ENCODE measurements at places on chromosomes 12 and 14. TPM values are rescaled to one million over a fixed set of nuclear protein-coding genes. Genes with fewer than 3 reads are reported as not detected.

Gene CDH24
- 13.9 TPM for total RNA-seq

Gene NRL
- 0.56 TPM for total RNA-seq

Gene MSRB3
- 42.1 TPM for total RNA-seq

Gene GRIN2B
- not detected for total RNA-seq

Gene MGP
- total RNA-seq: 56.4 TPM

Gene TEX22
- total RNA-seq: 0.13 TPM

Gene ARHGEF25
- 5.3 TPM for total RNA-seq

Gene KRT71
- total RNA-seq: not detected

Gene DPPA3
- total RNA-seq: not detected

Gene ZC2HC1C
- 0.99 TPM for total RNA-seq

Gene SLC38A2
- 674 TPM for total RNA-seq

Gene FKBP3
- total RNA-seq: 36.6 TPM

Gene MFAP5
- 0.25 TPM for total RNA-seq

Gene ZBTB39
- total RNA-seq: 7.4 TPM

Gene HRK
- not detected for total RNA-seq

Gene HOXC6
- not detected for total RNA-seq

Gene MYBPC1
- total RNA-seq: not detected

Gene DACT1
- 0.40 TPM for total RNA-seq

Gene COA8
- total RNA-seq: 19.3 TPM

Gene POLE2
- 18.2 TPM for total RNA-seq

Gene NGB
- not detected for total RNA-seq

Gene REC8
- 4.1 TPM for total RNA-seq

Gene IRAK4
- 13.1 TPM for total RNA-seq

Gene DENND5B
- total RNA-seq: 7.8 TPM

Gene ACVRL1
- total RNA-seq: 664 TPM

Gene ADCY4
- 41.8 TPM for total RNA-seq

Gene SLC17A8
- not detected for total RNA-seq

Gene ADCY6
- 40.6 TPM for total RNA-seq

Gene LAG3
- total RNA-seq: 0.13 TPM

Gene TULP3
- 14.3 TPM for total RNA-seq

Gene RGS6
- total RNA-seq: not detected

Gene CLEC4D
- not detected for total RNA-seq

Gene POTEG
- not detected for total RNA-seq

Gene GPRC5D
- 0.11 TPM for total RNA-seq

Gene RFX4
- not detected for total RNA-seq

Gene IL22
- not detected for total RNA-seq

Gene MYO1H
- total RNA-seq: not detected

Gene LRRC43
- total RNA-seq: 2.2 TPM

Gene BDKRB1
- not detected for total RNA-seq

Gene ARG2
- 54.9 TPM for total RNA-seq

Gene CFAP251
- 1.7 TPM for total RNA-seq

Gene FAM181A
- total RNA-seq: not detected

Gene TCP11L2
- total RNA-seq: 27.4 TPM

Gene DPF3
- total RNA-seq: 13.4 TPM

Gene CLBA1
- total RNA-seq: 5.5 TPM

Gene CORO1C
- total RNA-seq: 297 TPM

Gene ARID2
- total RNA-seq: 16.6 TPM

Gene NKX2-1
- not detected for total RNA-seq

Gene YAF2
- 11.1 TPM for total RNA-seq

Gene VTI1B
- 49.3 TPM for total RNA-seq

Gene PLEKHD1
- total RNA-seq: under 0.01 TPM

Gene FGF6
- not detected for total RNA-seq

Gene CISTR
- total RNA-seq: not detected

Gene FAM222A
- total RNA-seq: 0.26 TPM

Gene RPAP3
- 18.2 TPM for total RNA-seq

Gene MEG3
- total RNA-seq: 0.86 TPM

Gene MANSC4
- not detected for total RNA-seq

Gene KLHL33
- total RNA-seq: 0.04 TPM

Measured in pulmonary artery endothelial cell (primary cell).